ENCODE measurements at places on chromosomes 1 and 21.

GRCh38 chr1:29975036-29975694 lies 738.8 kb downstream of the PTPRU start:
- no peak for DNase-seq

DNA sequence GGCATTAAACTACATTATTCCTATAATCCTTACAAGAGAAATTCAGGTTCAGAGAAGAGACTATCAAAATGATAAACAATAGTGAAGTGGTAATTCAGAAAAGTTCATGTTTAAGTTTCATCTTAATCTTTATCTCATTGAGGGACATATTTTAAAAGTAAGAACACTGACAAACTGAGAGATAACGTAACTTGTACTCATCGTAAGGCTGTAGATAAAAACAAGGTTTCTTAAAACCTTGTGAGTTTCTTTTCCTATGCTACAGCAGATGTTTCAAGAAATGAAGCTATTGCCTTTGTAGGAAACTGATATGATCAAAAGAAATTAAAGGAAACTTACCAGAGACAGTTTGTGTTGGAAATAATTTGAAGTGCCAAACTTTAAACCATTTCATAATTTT lies 65.0 kb downstream of the RERE start:
- DNase-seq, result no peak

DNA sequence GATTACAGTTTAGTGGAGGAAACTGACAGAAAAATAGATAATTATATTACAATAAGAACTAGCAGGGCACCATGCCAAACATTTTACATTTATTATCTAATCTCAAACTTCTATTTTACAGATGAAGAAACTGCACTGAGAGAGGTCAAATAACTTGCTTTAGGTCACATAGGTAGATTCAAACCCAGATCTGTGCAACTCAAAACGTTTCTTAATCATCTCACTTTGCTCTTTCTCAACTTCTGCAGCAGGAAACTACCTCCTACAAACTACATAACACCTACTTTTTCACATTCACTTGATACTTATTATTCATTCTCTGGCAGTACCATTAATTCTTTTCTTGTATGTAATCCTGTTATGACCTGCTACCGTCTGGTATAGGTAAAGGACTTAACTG lies 49.9 kb upstream of the BCL10 start:
- peak; percentile 55 for DNase-seq

GRCh38 chr1:155092131-155092530 lies 13.5 kb downstream of the EFNA3 start:
- no peak for DNase-seq
